Stimulated activated CD8-positive, alpha-beta memory T cell treated with anti-CD3 and anti-CD28 coated beads, Interleukin-4, amount 100 ng/mL, for 1 hour (primary cell): ENCODE measurements at places on chromosomes 3 and 15.

GRCh38 chr15:55799291-55800212 lies 56.6 kb upstream of the PRTG start:
- no peak for DNase-seq

DNA sequence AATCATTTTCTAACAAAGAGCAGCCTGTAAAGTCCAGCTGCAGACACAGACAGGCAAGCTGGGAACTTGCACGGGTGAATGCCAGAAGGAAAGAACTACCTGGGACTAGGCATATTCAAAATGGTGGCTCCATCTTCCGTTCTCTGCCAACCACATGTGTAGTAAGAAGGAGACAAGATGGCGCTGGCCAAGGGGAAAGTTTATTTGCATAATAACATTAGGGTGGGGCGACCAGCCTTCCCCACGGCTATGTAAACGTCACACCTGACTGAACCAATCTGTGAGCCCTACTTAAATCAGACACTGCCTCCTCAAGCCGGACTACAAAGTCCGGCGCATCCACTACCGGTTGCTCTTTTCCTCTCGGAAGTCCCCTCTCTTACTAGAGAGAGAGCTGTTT lies 130.8 kb downstream of the SNRK start:
- DNase-seq, result no peak

DNA sequence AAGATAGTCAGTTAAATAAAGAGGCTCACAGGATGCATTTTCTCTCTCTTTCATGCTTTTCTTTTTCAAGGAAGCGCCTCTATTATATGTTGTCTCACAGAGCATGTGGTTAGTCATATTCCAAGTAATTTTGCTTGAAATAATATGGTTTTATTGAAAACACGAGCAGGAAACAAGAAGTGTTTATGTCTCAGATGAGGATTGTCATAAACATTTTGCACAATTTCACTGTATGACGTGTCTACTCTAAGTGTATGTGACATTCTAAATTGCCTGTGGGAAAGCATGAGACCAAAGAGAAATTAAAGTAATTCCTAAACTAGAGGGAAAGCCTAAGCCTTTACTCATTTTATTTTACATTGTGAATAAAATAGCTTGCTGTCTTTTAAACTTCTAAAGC lies 818.6 kb downstream of the EPHA3 start:
- DNase-seq, result no peak

- no peak for DNase-seq
Observed at GRCh38 chr3:113193288-113193687, 18.1 kb upstream of the BOC start.

- DNase-seq, result no peak
Observed at GRCh38 chr3:181956122-181956521, 244.4 kb downstream of the SOX2 start.

- DNase-seq, result no peak
Observed at GRCh38 chr3:11080492-11080891, 73.8 kb upstream of the HRH1 start.
